ENCODE measurements at places on chromosomes 11 and 22. TPM values are rescaled to one million over a fixed set of nuclear protein-coding genes. Genes with fewer than 3 reads are reported as not detected.

The PAFAH1B2 gene
- total RNA-seq: 76.4 TPM

The MS4A6E gene
- total RNA-seq: not detected

The OR8A1 gene
- not detected for total RNA-seq

The TTC36 gene
- total RNA-seq: 0.66 TPM

The PIWIL4 gene
- 6.7 TPM for total RNA-seq

The PDGFD gene
- total RNA-seq: 2.1 TPM

The GGTLC2 gene
- total RNA-seq: not detected

The NPAS4 gene
- 0.17 TPM for total RNA-seq

The OPCML gene
- 0.08 TPM for total RNA-seq

The SCYL1 gene
- 59.2 TPM for total RNA-seq

The OR52N4 gene
- total RNA-seq: not detected

Data from colonic mucosa (tissue), 4 donors.